ENCODE measurements at places on chromosomes 4 and X. TPM values are rescaled to one million over a fixed set of nuclear protein-coding genes. Genes with fewer than 3 reads are reported as not detected.

The ADH1B gene
- not detected for total RNA-seq

DNA sequence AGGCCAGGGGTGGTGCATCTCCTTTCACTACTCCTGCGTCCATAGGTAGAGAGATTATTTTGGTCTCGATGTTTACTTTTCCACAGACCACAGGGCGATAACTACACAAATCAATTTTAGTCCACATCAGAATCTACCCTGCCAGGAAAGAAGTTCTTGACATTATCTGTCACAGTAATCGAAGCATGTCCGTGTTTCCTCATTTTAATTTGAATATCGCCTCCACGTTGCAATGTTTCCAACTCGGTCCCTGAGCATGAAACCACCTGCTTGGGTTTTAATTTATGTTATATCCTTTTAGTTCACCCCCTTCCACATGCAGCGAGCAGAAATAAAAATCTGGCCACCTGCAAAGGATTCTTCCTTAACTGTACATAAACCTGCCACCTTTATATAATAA lies 100.1 kb upstream of the ATXN3L start:
- no peak for DNase-seq

GRCh38 chrX:349196-349595 lies 30.6 kb upstream of the GTPBP6 start:
- no peak for DNase-seq

DNA sequence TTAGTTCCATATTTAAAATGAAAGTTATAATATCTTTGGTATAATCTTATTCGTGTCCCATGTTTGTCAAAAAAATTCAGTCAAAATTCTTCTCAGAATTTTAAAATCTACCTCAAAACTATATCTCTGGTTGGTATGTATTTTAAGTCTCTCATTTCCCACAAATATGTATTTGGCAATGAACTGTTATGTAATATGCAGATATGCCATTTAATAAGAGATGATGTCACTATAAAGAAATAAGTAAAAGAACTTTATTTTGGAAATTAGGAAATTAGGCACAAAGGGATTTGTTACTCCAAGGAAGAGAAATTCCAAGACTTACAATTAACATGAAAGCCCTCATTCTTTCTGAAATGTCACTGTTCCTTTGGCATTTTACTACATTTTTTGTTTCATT lies 15.3 kb downstream of the SNCA start:
- no peak for DNase-seq

DNA sequence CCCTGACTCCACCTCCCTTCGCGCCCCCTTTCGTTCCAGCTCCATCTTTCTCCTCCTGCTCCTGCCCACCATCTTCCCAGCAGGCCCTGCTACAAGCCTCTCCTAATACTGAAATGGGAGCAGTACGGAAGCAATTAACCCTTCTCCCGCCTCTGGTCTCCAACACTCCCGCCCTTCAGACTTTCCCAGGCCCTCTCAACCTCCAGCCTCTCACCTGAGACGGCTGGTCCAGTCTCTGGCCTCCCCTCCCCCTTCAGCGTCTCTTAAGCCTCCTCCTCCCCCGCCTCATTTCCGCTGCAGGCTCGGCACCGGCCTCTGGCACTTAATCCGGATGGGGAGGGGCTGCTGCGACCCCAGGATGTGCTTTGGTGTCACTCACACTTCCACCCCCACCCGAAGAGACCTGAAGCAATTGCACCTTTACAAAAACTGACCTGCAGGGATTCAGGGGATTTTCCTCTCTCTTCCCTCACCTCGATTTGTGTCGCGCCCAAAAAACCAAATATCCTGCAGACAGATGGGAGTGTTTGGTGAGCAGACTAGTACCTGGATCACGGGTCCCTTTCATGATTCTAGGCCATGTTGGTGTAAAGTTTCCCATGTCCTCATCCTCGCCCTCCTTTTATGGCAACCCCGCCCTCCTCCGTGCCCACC lies 657 bp downstream of the TCEAL8 start:
- peak; percentile 54 for DNase-seq

DNA sequence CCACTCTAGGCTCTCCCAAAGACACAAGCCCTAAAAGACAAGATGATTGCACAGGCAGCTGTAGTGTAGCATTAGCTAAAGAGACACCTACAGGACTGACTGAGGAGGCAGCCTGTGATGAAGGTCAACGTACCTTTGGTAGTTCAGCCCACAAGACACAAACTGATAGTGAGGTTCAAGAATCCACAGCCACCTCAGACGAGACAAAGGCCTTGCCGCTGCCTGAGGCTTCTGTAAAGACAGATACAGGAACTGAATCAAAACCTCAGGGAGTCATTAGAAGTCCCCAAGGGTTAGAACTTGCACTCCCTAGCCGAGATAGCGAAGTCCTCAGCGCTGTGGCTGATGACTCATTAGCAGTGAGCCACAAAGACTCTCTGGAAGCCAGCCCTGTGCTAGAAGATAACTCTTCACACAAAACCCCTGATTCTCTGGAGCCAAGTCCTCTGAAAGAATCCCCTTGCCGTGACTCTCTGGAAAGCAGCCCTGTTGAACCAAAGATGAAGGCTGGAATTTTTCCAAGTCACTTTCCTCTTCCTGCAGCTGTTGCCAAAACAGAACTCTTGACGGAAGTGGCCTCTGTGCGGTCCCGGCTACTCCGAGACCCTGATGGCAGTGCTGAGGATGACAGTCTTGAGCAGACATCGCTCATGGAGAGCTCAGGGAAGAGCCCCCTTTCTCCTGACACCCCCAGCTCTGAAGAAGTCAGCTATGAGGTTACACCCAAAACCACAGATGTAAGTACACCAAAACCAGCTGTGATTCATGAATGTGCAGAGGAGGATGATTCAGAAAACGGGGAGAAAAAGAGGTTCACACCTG lies 306.3 kb downstream of the ANK2 start:
- DNase-seq, result peak; percentile 72

Data from SK-MEL-5 (cell line).